ENCODE measurements at places on chromosomes 4 and X.

GRCh38 chr4:95472534-95472933, 76.2 kb downstream of the UNC5C start:
- DNase-seq, result no peak

GRCh38 chrX:2351999-2352995, 148.5 kb downstream of the DHRSX start:
- DNase-seq, result no peak

DNA sequence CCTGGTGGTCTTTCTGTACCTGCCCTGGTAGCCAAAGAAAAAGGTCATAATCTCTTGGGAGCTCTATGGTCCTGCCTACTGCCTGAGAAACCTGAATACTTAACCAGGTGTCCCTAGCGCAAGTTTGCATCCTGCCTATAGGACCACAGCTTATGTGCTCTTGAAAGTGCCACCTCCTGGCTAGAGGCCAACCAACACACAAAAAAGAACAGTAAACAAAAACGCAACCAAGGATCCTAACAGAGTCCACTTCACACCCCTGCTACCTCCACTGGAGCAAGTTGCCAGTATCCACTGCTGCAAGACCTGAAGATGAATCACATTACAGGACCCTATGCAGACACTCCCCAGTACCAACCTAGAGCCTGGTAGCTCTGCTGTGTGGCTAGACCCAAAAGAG, 103.2 kb upstream of the PABPC5 start:
- DNase-seq, result no peak

DNA sequence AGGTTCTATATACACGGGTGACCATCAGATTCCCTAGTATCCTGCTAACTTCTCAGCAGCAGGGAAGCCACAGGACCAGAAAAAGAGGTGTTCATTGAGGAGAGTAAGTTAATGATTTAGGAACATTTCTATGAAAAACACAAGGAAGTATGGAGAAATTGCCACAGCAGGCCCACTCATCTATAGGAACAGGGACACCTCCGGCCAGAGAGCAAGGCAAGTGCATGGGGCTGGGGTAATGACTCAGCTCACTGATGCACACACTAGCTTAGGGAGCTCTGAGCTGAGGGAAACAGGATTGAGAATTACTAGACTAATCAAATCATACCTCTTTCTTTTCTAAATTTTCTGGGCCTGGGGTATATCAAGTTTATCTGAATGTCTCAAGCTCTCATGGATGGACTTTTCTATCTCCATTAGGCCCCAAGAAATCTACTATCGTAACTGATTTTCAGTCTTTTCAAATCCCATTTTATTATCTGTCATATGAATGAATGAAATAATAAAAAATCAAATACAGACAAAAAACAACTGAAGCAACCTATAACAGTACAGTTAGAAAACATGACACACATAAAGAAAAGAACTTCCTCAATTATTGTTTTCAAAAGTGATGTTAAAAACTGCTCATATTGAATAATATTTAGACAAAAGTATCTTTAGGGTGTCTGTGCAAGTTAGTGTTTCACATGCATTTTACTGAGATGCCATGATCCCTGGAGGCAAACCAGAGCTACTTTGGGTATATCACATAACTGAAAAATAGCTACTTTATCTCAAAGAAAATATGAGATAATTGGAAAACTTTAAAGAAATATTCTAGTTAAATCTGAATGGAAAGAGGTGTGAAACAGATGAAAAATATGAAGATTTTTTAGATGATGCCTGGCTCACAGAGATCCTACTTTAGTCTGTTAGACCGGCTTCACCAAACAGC, 89.8 kb downstream of the FBXO8 start:
- no peak for DNase-seq

DNA sequence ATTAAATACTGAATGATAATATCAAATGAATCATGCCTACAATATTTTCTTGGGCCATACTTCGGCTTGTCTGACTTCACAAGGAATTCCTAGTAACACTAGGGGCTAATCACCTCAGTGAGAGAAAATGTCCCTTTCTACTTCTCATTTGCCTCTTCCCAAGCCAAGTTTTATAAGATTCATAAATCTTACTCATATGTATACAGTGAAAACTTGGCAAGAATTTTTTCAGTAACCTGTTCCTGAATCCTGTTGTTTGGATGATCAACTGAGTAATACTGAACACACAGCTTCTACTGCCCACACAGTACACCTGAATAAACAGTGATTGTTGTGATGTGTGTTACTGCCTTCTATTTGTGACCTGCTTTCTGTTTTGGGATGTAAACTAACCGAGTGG, 16.5 kb downstream of the TMPRSS11E start:
- no peak for DNase-seq

DNA sequence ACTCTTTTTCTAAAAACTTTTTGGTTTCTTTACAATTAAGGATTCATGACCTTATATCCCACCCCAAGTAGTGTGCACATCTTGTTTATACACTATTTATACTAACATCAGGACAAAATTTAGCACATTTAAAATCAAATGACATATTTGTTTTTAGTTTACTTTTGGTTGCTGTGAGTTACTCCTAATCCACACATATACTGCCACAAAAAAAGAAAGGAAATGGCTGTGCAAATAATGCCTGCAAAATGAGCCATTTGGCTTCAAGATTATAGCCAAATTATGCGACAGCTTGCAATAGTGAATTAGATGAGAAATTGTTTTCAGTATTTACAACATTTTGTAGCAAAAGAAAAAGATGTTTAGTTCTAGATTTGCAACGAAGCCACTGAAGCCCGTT, 10.4 kb upstream of the ARHGEF38 start:
- DNase-seq, result no peak

DNA sequence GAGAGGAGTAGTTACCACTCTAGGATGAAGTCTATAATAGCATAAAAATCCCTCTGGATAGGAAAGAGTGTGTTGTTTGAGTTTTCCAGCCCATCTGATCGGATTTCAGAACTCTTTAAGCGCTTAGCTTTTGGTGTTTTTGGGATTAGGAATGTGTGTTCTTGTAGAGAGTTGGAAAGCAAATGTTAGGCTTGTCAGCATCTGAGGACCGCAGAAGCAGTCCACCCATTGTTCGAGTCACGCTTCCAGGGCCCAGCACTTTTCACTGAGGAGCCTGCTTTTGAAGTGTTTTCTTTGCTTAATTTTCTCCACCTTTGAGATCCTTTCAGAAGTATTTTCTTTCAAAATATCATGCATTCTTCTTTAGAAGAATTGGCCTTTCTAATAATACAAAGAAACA, 306.2 kb downstream of the TENM3 start:
- no peak for DNase-seq

DNA sequence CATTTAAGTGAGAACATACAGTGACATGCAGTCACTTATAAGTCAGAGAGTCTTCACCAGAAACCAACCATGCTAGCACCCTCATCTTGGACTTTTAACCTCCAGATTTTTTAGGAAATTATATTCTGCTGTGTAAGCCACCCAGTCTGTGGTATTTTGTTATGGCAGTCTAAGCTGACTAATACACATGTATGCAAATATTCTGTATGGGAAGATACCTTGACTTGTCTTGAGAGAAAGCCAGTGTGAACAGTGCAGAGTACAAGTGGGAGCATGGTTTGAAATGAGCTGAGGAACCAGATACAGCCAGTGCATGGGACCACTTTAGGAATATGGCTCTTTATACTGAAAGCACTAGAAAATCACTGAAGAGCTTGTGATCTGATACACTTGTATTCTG, 110.4 kb upstream of the MAP9 start:
- DNase-seq, result no peak

GRCh38 chr4:38857354-38858096, 908 bp upstream of the TLR6 start:
- no peak for DNase-seq

DNA sequence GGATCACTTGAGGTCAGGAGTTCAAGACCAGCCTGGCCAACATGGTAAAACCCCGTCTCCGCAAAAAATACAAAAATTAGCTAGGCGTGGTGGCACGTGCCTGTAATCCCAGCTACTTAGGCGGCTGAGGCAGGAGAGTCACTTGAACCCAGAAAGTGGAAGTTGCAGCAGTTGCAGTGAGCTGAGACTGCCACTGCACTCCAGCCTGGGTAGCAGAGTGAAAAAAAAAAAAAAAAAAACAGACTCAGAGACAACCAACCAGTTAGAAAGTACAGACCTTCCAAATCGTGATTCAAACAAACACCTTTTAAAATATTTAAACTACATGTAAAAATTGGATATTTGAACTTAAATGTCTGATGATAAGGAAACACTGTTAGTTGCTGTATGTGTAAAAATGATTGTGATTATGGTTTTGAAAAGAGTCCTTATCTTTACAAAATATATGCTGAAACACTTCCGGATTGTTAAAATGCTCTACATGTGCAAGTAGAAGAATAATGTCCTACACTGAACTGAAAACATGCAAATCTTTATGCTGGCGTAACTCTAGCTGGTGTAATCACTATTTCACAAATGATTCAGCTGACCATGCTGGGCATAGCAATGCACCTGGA, 37.8 kb downstream of the SH3KBP1 start:
- no peak for DNase-seq

DNA sequence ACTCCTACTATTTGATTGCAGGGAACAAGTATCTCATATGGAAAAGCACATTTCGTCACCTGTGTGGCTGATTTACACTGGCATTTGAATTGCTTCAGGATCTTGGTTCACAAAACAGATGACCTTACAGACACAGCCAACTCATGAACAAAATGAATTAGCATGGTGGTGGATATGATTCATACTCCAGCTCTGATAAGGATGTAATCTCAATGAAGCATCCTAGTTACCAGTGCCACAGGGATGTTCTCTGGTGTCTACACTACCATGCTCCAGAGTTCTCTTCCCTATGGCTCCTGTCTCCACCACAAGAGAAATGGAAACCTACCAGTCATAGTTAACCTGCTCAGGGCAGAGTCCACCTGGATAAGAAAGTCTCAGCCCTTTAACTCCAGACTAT, 40.7 kb downstream of the TEC start:
- no peak for DNase-seq

- DNase-seq, result no peak
These were observed 62.8 kb downstream of the NUDT10 start for GRCh38 chrX:51395480-51395809.

DNA sequence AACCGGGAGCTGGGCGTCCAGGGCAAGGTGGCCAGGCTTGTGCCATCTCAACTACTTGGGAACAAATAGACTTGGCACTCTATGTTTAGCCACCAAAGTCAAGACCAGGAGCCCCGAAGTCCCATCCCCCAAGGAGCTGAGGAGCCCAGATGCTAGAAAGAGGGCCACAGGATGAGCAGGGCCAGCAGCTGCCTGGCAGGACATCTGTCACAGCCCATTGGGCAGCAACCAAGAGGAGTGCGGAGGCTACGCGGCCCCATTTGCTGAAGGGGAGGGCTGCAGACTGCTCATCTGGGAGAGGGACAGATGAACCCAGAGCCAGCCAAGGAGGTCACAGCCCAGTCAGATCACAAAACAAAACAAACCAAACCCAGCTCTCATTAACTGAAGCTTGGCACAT, 22.9 kb upstream of the SOWAHD start:
- DNase-seq, result no peak

GRCh38 chr4:10455133-10455532, 2.1 kb downstream of the ZNF518B start:
- DNase-seq, result no peak

All from endothelial cell (in vitro differentiated cells).